Neural progenitor cell (in vitro differentiated cells): ENCODE measurements at places on chromosomes 4 and X. TPM values are rescaled to one million over a fixed set of nuclear protein-coding genes. Genes with fewer than 3 reads are reported as not detected.

- H3K4me1 ChIP-seq: no peaks in the 10 kb centered on the region
- H3K36me3 ChIP-seq: no peaks in the 10 kb centered on the region
- no peak overlapping the region for H3K27ac ChIP-seq
- no peak for DNase-seq
- no peak overlapping the region for H3K4me3 ChIP-seq
- no peaks in the 10 kb centered on the region for H3K27me3 ChIP-seq
Observed at GRCh38 chr4:17284323-17285175, 227.3 kb downstream of the QDPR start.

Gene CDKL5
- 6.8 and 8.6 TPM in 2 replicates for total RNA-seq

DNA sequence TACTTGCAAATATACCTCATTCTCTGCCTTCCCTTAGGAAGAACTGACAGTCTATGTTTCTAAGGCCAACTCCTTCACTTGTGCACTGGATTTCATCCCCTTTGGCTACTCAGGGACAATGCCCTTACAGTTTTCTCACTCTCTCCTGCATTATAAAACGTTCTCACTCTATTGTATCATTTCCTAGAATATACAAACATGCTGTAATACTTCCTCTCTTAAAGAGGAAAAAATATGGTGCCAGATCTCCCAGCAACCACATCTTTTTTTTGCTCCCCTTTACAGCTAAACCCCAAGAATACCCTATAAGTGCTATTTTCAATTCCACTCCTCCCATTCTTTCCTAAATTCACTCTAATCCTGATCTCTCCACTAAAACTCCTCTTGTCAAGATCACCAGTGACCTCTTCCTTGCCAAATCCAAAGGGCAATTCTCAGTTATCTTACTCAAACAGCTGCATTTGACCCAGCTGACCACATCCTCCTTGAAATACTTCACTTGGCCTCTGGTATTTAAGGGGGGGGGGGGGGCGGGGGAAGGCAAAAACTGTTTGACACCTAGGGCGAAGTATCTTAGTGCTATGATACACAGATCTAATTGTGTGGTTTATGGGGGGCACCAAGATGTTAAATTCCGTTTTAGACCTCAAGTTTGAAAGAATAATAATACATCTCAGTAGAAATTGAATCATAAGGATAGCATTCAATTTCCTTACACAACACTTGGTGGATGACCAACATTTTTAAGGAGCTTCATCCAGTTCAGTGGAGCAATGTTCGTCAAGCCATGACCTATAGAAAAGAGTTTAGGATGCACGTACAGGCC is 1.6 kb downstream of the RCHY1 start:
- no peaks in the 10 kb centered on the region for H3K36me3 ChIP-seq
- peak; percentile 6 for DNase-seq
- H3K27ac ChIP-seq: no peak overlapping the region
- peak overlapping the region; percentile 67 for H3K4me3 ChIP-seq

Gene TMPRSS11D
- not detected in 2 replicates for total RNA-seq

- no peaks in the 10 kb centered on the region for H3K36me3 ChIP-seq
- no peak overlapping the region for H3K27ac ChIP-seq
- no peaks in the 10 kb centered on the region for H3K27me3 ChIP-seq
- H3K4me3 ChIP-seq: no peak overlapping the region
- DNase-seq: no peak
- no peaks in the 10 kb centered on the region for H3K4me1 ChIP-seq
Observed at GRCh38 chr4:141731481-141731880, 95.1 kb downstream of the IL15 start.

DNA sequence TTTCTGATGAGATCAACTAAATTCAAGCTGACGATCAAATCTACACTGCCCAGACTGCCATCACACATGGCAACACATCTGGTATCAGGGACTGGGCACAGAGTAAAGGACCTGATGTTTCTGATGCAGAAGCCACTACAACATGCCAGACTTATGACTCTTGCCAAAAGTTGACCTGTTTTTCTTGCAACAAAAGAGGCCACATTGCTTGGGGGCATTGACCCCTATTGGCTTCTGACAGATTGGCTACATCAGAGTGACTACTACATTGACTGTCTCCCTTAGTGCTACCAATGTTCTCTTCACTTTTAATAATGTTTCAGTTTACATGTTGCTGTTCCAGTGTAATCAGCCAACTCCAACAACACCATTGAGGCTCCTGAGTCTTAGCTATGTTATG is 15.3 kb upstream of the SMIM10 start:
- H3K27ac ChIP-seq: no peak overlapping the region
- H3K4me1 ChIP-seq: no peaks in the 10 kb centered on the region
- no peak for DNase-seq
- no peaks in the 10 kb centered on the region for H3K27me3 ChIP-seq

DNA sequence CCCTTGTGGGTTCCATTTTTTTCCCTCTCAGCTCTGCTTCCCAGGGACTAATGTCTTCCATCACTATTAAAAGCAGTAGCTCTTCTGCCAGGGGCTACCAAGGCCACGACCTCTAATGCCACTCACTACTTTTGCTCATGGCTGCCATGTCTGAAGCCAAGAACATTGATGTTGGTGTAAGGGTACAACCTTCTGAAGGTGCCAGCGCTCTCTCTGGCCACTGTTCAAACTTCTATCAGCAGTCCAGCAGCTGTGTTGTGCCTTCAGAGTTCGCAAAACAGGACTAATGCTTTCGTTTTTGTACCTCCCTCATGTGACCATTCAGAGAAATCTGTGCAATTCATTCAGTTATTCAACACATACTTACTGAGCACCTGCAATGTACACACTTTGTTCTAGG is 121.5 kb upstream of the ENPEP start:
- no peak for DNase-seq
- H3K27me3 ChIP-seq: no peaks in the 10 kb centered on the region
- H3K4me1 ChIP-seq: no peaks in the 10 kb centered on the region
- H3K4me3 ChIP-seq: no peak overlapping the region

DNA sequence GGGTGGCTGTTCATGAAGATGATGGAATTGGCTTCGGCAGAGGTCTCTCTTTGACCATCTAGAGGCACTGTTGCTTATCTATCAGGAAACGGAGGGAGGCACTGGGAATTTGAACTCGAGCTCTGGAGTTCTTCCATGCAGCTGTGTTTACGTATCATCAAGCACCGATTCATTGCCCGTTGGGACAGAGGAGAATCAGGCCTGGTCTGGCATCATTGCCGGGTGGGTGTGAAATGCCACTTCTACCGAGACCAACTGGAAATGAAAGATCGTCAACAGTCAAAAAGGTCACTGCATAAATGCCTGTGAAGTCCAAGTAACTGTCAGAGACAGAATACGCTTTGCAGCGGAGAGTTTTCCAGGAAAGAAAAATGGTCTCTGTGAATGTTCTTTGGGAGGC is 166.9 kb downstream of the ASMT start:
- no peak for DNase-seq
- H3K27me3 ChIP-seq: no peaks in the 10 kb centered on the region
- H3K36me3 ChIP-seq: no peaks in the 10 kb centered on the region
- no peak overlapping the region for H3K27ac ChIP-seq

- no peak overlapping the region for H3K27ac ChIP-seq
- DNase-seq: no peak
- no peaks in the 10 kb centered on the region for H3K36me3 ChIP-seq
Observed at GRCh38 chr4:48175806-48176205, 41.8 kb upstream of the TXK start.

- DNase-seq: no peak
- H3K27ac ChIP-seq: no peak overlapping the region
- H3K27me3 ChIP-seq: no peaks in the 10 kb centered on the region
- H3K36me3 ChIP-seq: peaks cover 2% of the 10 kb centered on the region
- H3K4me3 ChIP-seq: no peak overlapping the region
- no peaks in the 10 kb centered on the region for H3K4me1 ChIP-seq
Observed at GRCh38 chr4:84914686-84915395, 51.6 kb downstream of the WDFY3 start.

GRCh38 chr4:6469898-6470501 is 2.4 kb downstream of the PPP2R2C start:
- peak overlapping the region; percentile 68 for H3K4me3 ChIP-seq
- H3K4me1 ChIP-seq: peaks cover 6% of the 10 kb centered on the region
- H3K27ac ChIP-seq: no peak overlapping the region
- no peak for DNase-seq

GRCh38 chrX:123882391-123882790 is 22.5 kb downstream of the XIAP start:
- no peak overlapping the region for H3K4me3 ChIP-seq
- no peaks in the 10 kb centered on the region for H3K36me3 ChIP-seq
- no peaks in the 10 kb centered on the region for H3K4me1 ChIP-seq
- no peak overlapping the region for H3K27ac ChIP-seq
- DNase-seq: no peak

DNA sequence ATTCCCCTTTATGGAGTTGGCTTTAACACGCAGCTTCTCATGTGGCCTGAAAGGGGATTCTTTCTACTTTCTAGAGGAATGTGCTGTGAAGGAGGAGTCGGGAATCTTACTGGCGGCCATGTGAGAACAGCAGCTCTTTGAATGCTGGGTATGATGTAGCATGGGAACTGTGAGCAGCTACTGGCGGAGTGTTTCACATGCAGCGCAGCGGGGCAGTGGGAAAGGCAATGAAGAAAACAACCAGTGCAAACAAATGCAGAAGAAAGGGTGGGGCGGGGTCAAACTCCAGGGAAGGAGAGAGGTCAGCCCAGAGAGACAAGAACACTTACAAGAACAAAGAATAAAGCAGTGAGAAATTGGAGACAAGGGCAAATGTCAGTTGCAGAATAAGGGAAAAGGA is 363.8 kb upstream of the FTHL17 start:
- peak overlapping the region; percentile 65 for H3K27ac ChIP-seq
- H3K4me3 ChIP-seq: no peak overlapping the region
- H3K27me3 ChIP-seq: no peaks in the 10 kb centered on the region
- no peaks in the 10 kb centered on the region for H3K36me3 ChIP-seq
- peak; percentile 91 for DNase-seq
- peaks cover 21% of the 10 kb centered on the region for H3K4me1 ChIP-seq

GRCh38 chrX:115719171-115719570 is 158.2 kb downstream of the PLS3 start:
- H3K36me3 ChIP-seq: no peaks in the 10 kb centered on the region
- no peaks in the 10 kb centered on the region for H3K27me3 ChIP-seq
- H3K4me1 ChIP-seq: no peaks in the 10 kb centered on the region
- DNase-seq: no peak
- H3K27ac ChIP-seq: no peak overlapping the region
- H3K4me3 ChIP-seq: no peak overlapping the region

GRCh38 chr4:183790661-183791060 is 114.4 kb upstream of the STOX2 start:
- H3K27ac ChIP-seq: no peak overlapping the region
- H3K27me3 ChIP-seq: peaks cover 14% of the 10 kb centered on the region
- H3K4me1 ChIP-seq: no peaks in the 10 kb centered on the region
- no peak for DNase-seq

DNA sequence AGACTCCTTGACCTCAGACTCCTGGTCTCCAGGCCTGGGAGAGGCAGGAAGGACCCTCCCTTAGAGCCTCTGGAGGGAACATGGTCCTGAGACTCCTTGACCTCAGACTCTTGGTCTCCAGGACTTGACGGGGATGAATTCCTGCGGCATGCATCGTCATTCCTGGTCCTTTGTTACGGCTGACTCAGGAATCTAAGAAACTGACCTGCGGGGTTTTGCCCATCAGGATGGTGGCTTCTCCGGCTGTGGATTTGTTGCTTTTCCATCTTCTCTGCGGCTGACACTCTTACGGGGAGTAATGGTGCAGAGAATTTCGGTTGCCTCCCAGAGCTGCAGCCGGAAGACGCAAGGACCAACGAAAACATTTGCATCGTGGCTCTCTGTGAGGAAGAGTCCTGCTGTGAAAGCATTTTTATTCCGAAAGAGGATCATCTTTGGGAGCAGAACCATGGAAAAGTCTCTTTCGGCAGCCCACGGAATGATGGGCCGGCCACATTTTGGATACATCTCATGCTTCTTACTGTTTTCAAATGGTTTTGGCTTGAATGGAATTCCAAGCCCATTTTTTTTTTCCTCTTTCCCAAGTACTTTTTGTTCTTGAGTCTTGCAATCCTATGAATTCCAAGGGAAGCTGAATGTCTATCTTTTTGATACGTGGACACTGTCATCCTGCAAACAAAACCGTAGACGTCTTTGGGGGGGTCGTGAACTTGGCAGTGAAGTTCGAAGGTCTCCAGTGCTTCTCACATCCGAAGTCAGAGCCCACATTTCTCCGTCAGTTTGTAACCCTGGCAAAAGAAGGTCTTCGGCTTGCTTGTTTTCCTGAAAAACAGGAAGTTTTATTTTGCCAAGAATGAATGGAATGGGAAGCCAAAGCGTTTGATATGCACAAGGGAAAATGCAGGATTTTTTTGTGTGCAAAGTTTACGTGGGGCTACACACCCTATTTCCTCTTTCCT is 36.5 kb downstream of the SHOX start:
- no peak overlapping the region for H3K27ac ChIP-seq
- H3K4me3 ChIP-seq: no peak overlapping the region
- peaks cover 13% of the 10 kb centered on the region for H3K27me3 ChIP-seq

DNA sequence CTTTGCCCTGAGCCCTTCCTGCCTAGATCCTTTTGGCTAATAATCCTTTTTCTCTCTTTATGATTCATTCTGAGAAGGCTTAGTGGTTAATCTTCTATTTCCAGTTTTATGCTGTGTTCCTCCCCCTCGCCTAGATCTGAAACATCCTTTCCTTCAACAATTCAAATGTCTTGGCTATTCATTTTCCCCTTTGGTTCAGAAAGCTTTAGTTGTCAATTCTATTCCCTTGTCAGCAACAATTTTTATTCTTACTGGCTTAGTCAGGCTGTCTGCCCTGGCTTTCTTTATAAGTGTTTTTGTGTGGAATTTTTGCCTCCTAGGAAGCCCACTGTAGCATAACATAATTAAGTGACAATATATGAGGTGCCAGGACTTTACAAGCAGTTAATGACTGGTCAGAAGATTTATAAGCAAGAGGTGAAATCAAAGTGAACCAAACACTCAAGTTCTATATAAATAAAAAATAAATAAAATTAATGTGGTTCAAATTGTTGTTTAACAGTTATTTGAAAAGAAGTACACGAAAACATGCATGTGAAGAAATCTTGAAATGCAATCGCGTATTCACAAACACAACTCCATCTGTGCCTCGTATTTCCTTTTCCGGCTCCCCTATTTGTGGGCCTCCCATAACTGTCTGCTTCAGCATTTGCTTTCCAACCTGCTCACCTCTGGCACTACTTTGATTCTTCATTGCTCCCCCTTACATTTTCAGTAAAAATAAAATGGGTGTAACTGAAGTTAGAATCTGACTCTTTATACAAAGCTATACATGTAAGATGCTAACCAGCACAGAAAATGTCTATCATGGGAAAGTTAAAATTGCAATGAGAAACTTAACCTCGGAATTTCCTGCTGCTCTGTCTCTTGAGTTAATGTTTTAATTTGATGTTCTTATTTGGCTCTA is 235.4 kb downstream of the SPRY1 start:
- H3K36me3 ChIP-seq: no peaks in the 10 kb centered on the region
- no peaks in the 10 kb centered on the region for H3K27me3 ChIP-seq
- H3K4me3 ChIP-seq: no peak overlapping the region
- no peak for DNase-seq
- peaks cover 10% of the 10 kb centered on the region for H3K4me1 ChIP-seq

Gene XAGE1A
- not detected in 2 replicates for total RNA-seq

Gene RTL5
- 1.0 and 1.9 TPM in 2 replicates for total RNA-seq

GRCh38 chr4:94877973-94878372 is 120.2 kb downstream of the BMPR1B start:
- no peaks in the 10 kb centered on the region for H3K27me3 ChIP-seq
- no peaks in the 10 kb centered on the region for H3K4me1 ChIP-seq
- no peak overlapping the region for H3K4me3 ChIP-seq

Gene IL2RG
- not detected in 2 replicates for total RNA-seq
